A549 (cell line): ENCODE measurements at places on chromosomes 5 and 9.

- no peak for DNase-seq
Measured at GRCh38 chr9:137452761-137453642, 6.1 kb downstream of the NSMF start.

DNA sequence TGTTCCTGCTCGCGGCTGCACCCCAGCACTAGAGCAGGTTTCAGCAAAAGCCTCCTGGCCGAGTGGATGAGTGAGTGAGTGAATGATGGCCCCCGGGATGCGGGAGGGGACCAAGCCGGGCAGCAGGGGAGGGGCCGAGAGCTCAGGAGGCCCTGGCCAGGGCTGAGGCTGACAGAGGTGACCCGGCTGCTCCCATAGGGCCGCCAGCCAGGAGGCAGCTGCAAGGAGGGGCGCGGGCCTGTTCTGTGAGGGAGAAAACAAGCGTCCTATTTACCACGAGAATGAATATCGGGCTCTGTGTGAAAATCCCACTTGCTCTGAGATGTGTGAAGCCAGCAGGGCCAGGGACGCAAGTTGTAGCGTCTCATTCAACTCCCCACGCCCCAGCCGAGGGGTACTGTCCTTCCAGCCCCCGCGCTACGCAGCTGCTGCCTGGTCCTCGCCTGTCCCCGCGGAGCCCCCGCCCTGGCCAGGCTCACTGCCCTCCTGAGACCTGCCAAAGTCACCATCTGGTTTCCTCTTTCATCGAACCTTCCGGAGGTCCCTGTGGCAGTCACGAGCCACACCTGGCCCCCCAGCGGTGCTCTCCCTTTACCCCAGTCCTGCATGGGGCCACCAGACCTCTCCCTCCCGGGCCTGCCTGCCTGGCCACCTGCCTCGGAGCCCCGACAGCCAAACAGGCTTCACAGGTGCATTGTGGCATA lies 38.8 kb downstream of the RASGEF1C start:
- DNase-seq, result no peak

DNA sequence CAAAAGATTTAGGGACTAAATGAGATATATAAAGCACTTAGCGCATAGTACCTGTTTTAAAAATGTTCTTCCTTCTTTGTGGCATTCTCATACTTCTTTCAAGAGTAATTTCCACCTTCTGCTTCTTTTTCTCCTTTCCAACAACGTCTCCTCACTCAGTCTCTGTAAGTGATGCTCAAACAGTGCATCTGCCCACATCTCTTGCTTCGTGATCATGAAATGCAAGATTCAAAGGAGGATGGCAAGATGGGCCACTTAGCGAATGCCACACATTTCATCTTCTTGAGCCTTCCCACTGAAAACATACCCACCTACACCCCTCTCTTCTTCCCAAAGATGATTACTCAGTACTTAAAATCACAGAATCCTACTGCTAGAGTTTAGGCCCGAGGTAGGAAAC lies 36.9 kb downstream of the MACIR start:
- no peak for DNase-seq

DNA sequence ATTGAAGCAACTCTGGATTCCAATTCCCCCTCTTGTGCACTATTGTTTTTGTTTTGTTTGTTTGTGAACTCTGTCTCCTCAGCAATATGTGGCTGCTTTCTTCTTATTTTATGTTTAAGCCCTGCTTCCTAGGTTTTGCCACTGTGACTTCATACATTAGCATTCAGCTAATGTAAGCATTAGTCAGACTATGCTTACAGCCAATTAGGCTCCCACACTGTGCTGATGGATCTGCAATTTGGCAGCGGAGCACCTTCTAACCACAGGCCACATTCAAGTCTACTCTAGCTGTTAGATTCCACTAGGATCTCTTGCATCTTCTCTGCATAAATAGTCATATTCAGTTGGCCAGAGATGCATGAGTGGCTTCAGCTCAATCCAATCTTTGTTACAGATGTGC lies 9.6 kb upstream of the BICD2 start:
- DNase-seq, result no peak

DNA sequence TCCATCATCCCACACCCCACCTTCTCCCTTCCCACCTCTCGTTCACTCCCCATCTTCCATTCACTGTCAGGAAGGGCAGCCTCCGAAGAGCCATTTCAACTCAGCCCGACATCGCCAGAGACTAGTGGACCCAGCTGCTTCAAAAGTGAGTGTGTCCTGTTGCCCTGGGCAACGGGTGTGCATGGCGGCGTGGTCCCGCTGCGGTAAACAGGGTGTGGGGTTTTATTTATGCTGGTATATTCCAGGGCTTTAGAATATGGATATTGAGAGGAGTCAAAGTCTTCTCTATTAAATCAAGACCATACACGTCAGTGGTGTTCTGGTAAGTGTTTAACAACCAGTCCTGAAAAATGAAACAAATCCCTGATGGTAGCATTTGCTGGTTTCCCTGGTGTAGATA lies 274.5 kb downstream of the MAST4 start:
- no peak for DNase-seq

DNA sequence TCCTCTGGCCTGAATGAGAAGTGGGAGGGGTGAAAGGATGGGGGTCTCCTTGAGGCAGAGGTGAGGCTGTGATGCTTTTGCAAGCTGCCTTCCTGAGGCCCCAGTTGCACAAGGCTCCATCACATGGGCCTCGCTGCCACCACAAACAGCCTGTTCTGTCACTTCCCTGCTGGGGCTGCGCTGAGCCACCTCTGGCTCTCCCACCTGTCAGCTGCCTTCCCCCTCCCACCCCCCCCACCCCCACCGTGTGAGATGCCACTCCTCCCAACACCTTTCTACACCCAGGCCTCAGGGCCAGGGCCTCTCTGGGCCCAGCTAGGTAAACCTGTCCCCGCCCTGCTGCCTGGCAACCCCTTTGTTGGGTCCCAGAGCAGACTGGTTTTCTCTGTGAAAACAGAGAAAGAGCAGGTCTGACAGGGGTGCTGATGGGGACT lies 4.5 kb upstream of the PDLIM4 start:
- no peak for DNase-seq

DNA sequence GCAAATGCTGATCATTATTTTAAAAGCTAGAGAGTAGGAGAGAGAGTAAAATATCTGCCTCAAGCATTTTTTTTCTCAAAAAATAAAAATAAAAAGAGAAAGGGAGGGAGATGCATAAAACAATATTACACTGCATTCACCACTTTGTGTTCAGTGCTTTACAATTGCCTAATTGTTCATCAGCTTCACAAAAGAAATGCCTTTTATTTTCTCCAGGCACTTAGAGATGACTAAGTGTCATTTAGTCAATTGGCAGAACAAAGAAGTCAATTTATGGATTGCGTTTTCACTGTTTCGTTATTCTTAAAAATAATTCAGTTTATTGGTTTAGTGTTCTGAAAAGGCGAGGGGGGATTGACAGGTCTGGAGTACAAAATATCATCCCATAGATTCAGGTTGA lies 232.5 kb upstream of the CCNH start:
- DNase-seq, result no peak

DNA sequence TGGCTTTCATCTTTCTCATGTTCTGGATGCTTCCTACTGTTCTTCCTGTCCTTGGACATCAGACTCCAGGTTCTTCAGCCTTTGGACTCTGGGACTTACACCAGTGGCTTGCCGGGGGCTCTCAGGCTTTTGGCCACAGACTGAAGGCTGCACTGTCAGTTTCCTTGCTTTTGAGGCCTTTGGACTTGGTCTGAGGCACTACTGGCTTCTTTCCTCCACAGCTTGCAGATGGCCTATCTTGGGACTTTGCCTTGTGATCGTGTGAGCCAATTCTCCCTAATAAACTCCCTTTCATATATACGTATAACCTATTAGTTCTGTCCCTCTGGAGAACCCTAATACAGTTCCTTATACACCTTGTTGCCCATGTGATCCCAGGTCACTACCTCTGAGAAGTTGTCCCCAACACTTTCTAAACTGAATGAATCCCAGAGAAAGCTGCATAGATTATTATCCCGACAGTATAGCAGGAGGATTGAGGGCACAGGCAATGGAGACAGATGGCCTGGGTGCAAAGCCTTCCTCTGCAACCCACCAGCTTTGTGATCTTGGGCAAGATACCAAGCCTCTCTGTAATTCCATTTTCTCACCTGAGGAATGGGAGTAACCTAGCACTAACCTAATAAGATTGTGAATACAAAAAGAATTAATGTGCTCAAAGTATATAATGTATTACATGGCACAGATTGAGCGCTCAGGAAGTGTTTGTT lies 449.6 kb upstream of the BRINP1 start:
- no peak for DNase-seq

- no peak for DNase-seq
Measured at GRCh38 chr5:128799945-128800344, 165.3 kb upstream of the SLC27A6 start.

- no peak for DNase-seq
Measured at GRCh38 chr5:80763873-80764647, 109.3 kb upstream of the DHFR start.
